ENCODE measurements at places on chromosomes 6 and 20.

DNA sequence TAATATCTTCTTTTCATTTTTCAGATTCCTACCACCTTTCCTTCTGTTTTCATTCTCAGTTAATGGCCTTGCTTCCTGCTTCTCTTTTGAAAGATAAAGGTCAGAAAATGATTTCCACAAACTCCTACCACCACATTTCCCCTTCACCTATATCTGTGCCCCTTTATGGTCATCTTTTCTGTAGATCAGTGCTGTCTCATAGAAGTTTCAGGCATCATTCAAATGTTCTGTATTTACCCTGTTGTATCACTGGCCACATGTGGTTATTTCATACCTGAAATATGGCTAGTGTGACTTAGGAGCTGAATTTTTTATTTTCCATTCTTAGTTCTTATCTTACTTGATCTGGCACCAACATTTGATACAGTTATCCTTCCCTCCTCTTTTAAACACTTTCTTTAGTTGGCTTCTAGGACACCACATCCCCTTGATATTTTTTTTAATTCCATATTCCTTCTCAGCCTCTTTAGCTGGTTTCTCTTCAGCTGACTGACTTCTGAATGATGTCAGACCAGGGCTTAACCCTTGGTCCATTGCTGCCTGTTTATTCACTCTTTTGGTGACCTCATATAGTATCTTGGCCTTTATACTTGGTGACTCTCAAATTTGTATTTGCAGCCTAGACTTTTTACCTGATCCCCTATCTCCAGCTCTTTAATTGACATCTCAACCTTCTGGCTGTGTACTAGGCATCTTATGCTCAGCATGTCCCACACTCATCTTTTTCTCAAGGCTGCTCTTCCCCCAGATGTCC lies 81.0 kb downstream of the ATRN start:
- DNase-seq: no peak

GRCh38 chr6:66051812-66052211 lies 344.8 kb upstream of the EYS start:
- no peak for DNase-seq

GRCh38 chr6:89045576-89045975 lies 35.0 kb upstream of the PNRC1 start:
- DNase-seq: no peak

GRCh38 chr6:135583256-135583761 lies 85.8 kb upstream of the AHI1 start:
- no peak for DNase-seq

- DNase-seq: no peak
Measured at GRCh38 chr20:1627200-1627550, 7.4 kb upstream of the SIRPB1 start.

GRCh38 chr6:24441599-24441904 lies 38.8 kb downstream of the MRS2 start:
- DNase-seq: no peak

Measured in central memory CD4-positive, alpha-beta T cell (primary cell).